SK-MEL-5 (cell line): ENCODE measurements at places on chromosomes 11 and 22. TPM values are rescaled to one million over a fixed set of nuclear protein-coding genes. Genes with fewer than 3 reads are reported as not detected.

Gene TNNI2
- total RNA-seq, result not detected in 2 replicates

Gene CASP1
- total RNA-seq, result 16.9 and 20.7 TPM in 2 replicates

DNA sequence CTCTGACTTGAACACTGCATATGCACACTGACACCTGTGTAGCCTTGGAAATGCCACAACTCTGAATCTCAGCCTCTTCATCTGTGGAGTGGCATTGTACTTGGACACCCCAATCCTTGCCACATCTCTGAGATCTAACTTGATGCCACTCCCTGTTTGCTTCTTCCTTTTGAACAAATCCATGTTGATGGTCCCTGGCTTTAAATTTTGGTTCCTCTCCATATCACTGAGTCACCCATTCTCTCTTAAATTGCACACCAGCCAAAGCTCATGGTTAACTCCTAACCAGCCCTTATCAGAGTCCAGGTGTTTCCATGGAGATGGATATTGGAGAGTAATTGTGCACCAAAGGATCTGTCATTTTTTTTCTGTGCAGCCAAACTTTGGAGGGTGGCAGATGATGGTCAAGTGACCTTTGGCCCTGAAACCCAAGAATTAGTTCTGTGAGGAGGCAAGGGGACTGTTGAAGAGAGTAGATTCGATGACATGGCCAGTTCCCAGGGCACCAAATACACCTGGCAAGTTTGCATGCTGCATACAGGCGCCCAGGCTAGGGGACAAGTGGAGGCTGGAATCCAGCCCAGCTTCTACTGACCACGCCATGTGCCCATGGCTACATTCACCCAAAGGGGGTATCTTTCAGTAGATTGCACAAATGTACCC, 25.1 kb upstream of the PAMR1 start:
- no peak for DNase-seq

DNA sequence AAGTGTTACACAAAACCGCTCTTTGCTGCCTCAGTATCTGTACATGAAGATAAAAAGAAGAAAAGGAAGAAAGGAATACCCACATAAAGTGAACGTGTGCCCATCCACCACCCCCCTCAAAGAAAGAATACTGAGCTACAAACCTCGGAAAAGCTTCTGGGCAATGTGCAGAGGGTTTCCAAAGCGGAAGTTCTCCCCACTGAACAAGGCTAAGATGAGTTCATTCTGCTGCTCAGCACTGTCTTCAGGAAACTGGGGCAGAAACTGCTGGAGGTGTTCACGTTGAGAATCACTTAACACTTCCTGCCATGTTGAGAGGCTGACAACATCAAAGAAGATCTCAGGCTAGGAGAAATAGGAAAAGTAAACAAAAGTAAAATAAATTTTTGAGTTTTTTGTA, 6.9 kb downstream of the NFRKB start:
- no peak for DNase-seq

DNA sequence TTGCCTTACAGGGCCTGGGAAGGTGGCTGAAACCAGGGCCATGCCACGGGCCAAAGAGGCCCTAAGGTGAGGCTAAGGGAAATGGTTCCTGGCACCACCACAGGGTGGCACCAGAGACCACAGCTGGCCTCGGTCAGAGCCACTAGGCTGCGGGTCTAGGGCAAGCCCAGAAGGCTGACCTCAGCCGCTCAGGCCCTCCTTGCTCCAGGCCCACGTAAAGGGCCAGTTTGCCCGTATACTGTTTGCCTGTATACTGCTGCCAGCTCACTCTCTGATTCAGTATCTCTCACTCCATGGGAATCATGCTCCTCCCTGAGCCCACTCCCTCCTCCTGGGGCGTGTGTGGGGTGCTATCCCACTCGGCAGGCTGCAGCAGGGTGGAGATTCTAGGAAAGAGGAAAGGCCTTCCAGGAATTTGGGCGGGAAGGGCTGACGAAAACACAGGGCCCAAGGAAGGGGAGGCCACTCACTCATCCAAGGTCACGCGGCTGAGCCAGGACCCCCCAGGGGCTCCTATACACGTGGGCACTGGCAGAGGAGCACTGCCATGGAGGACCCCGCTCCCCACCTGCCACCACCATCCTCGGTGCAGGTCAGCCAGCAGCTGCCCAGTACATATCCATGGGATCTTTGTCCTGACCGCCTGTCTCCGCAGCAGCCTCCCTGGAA, 62.4 kb downstream of the NECTIN1 start:
- DNase-seq, result peak; percentile 69

DNA sequence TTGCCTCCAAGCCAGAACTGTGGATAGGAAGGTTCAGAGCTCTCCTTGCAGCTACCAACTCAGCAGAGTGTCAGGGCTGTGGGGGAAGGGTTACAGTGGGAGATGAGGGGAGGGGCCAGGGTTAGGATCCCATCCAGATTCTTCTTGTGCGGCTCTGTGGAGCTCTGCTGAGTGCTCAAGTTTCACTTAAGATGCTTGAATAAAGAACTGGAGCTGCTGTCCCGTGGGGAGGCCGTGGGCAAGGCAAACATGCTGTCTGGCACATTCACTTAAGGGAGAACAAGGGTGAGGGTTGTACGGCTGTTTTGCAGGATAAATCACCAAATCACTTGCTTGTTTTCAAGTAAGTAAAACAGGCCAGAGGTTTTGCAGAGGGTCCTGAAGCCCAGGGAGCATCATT, 197.1 kb downstream of the FAM76B start:
- DNase-seq, result no peak

GRCh38 chr22:40326905-40327735, 19.2 kb upstream of the ADSL start:
- DNase-seq, result peak; percentile 48

DNA sequence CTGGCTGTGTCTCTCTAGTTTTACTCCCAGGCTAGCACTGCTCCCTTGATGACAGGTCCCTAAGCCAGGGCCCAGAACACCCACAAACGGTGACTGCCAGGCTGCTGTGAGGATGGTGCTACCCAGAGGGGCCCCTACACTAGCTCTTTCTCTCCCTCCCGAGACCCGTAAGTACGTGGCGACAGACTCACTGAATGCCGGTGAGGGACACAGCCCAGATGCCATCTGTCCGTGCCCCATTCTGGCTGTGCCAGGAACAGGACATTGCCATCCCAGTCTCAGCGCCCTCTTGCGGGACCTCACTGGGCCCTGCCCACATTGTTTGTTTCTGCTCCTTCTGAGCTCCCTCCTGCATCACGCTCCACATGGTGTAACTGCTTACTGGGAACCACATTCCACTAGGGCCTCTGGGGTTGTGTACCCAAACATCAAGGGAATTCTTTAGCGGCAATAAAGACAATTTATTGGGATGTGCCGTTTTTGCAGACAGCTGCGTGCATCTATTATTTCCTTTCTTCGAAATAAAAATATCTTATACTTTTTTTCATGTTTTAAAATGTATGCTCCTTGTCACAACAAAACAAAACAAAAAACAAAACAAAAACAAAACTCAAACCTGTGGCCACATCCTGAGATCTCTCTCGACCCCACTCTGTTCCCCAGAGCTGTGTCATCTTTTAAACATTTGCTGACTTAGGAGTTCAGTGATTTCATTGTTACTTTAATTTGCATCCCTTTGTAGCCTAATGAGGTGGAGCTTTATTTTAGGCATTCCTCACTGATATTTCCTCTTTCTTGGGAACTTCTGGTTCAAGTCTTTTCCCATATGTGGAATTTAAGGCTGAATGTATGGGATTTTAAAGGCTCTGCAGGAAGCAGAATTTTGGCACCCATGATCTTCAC, 4.4 kb upstream of the TPCN2 start:
- peak; percentile 97 for DNase-seq

DNA sequence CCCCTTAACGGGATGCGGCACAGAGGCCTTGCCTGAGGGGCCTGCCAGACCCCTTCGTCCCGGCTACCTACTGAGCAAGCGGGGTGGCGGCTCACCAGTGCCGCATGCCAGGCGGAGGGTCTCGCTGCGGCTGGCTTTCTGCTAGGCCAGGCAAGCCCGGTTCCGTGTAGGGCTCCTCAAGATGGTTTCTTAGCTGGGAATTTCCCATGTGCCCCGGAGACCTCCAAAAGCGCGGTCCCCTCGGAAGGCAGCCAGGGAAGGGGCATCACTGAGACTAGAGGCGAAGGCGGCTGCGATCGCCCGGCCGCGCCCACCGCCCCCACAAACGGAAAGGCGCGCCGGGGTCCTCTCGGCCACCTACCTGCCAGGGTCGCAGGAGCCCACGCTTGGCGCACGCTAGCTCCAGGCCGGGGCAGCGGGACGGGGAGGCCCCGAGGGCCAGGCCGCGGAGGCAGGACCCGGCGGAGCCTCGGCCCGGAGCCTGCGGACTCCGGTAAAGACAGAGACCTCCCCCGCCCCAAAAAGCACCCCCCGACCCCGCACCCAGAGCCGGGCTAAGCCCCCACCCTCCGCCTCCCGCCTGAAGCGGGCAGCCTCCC, 23.8 kb downstream of the MICAL3 start:
- DNase-seq, result no peak

- no peak for DNase-seq
Observed at GRCh38 chr11:15622231-15622890, 507.6 kb downstream of the INSC start.
